ENCODE measurements at places on chromosomes 4 and X.

- no peak for DNase-seq
Observed at GRCh38 chrX:65203545-65203944, 227.3 kb upstream of the ZC4H2 start.

DNA sequence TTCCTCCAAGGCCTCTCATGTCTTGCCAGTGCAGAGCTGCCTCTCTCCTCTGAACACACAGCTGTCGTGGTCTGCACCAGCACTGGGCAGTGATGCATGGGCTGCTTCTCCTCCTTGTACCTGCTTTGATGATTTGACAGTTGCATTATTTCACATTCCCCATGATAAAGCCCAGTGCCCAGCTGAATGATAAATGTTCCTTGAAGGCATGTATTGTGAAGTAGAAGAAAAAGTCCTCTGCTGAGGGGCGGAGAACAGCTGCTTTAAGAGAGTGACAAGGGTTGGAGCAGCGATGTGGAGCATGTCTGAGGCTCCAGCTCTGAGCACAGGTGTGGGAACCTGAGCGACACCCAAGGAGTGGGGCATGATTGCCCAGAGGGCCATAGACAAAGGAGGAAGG, 21.1 kb upstream of the TRIM2 start:
- DNase-seq: no peak

GRCh38 chrX:68762766-68763165, 66.1 kb upstream of the EFNB1 start:
- no peak for DNase-seq

DNA sequence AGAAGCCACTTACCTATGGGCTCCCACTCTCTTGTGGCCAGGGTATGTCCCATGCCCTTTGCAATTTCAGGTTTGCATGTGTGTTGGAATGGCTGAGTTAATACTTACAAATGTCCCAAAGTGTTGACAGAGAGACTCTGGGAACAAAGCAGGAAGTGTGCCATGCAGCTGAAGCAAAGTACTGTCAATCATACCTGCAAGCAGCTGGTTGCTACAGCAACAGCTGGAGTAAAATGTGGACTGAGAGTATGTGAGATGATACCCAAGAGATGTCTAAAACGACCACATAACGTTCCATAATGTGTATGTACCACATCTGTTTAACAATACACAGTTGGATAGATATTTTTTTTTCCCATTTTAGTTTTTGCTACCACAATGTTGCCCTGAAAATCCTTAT, 82.8 kb upstream of the CAMK2D start:
- no peak for DNase-seq

Data from activated CD4-positive, alpha-beta T cell treated with anti-CD3 and anti-CD28 coated beads, Interleukin-2, amount 50 U/mL, for 48 hours (primary cell).